ENCODE measurements at places on chromosomes 2 and 18. TPM values are rescaled to one million over a fixed set of nuclear protein-coding genes. Genes with fewer than 3 reads are reported as not detected.

Gene SH3BP4
- total RNA-seq, result 1.5 TPM

Gene MBD5
- 69.7 TPM for total RNA-seq

GRCh38 chr2:42886921-42887320 lies 94.5 kb upstream of the HAAO start:
- DNase-seq, result no peak

- DNase-seq, result no peak
Observed at GRCh38 chr2:205778356-205778755, 96.1 kb downstream of the NRP2 start.

DNA sequence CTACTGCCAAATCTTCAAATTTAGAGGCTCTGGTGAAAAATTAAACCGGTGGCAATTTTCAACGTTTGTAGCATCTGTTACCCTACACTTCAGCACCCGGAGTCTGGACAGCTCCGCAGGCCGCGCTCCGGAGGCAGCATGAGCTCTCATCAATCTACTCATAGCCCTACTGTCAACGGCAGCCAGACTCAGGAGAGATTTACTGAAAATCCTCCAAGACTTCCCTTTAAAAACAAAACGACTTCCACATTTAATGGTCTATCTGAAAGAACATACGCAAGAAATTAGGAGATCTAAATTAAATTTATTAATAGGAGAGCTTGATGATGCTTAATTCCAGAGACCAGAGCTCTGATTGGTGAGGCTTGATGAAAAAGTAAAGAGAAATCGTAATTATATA lies 970 bp upstream of the ADCYAP1 start:
- DNase-seq, result peak; percentile 4

DNA sequence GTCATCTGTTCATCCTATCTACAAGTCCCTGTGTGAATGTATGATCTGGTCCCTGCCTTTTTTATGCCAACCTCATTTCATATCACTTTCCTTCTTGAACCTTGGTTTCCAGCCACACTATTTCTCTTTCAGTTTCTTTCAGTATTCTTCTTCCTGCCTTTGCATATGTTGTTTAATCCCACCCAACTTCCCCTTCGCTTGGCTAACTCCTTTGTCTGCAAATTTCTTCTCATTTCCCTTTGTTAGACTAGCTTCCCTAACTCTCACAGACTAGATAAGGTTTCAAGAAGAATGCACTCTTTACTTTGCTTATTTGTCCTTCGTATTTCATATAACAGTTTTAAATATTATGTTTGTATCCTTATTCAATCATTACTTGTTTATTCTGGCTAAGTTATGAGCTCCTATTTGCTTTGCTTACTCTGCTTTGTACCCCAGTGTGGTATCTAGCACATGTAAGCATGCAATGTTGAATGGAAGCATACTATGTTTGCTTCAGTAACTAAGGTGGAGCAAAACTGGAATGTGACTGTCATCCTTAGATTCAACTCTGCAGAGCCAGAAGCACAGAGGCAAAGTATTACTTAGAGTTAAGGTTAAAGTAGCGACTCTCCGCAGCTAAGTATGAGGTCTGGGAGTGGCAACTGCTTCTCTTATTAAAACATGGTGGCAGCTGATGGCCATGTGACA lies 681.3 kb downstream of the CPS1 start:
- DNase-seq, result no peak

DNA sequence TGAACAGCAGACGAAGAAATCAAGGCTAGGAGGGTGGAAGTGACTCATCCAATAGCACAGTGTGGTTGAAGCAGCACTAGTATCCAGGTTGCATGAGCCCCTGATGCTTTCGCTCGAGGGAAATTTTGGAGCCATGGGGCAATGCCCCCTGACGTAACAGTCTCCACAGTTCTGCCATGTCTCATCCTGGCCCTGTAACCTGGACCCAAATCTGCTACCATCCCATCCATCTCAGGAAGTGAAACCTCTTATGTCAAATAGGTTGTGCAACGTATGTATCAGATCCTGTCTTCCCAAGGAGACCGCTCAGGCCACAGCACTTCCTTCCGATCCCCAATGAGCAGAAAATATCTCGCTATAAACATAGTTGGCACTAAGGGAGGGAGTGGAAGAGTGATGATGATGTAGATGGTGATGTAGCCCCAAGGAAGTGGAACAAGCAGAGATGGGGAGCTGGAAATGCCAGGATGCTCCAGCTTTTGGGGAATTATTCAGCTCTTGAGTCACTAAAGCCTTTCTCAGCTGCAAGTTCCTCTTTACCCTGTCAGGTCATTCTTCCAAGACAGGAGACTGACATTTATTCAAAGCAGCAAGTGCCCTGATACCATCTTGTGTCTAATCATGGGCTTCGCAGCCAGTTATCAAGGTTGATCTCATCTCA lies 3.0 kb upstream of the IL1B start:
- peak; percentile 50 for DNase-seq

- DNase-seq, result no peak
Observed at GRCh38 chr2:18124116-18124835, 245.8 kb downstream of the KCNS3 start.

GRCh38 chr2:853203-853870 lies 97.3 kb upstream of the SNTG2 start:
- DNase-seq, result no peak

DNA sequence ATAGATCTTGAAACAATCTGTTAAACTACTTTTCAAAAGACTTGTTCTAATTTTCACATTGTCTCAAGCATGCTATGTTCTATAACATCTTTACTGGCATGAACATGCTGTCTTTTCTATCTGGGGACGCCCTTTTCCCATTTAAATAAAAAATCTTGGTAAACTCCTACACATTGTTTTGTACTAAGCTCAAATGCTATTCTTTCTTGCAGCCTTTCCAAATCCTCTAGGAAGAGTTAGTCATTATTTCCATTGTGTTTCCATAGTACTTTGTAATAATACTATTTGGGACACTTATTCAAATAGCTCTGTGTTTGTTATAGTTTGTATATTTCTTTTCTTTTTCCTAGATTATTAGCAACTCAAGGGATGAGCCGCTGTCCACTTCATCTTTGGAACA lies 828.6 kb upstream of the FSHR start:
- DNase-seq, result no peak

DNA sequence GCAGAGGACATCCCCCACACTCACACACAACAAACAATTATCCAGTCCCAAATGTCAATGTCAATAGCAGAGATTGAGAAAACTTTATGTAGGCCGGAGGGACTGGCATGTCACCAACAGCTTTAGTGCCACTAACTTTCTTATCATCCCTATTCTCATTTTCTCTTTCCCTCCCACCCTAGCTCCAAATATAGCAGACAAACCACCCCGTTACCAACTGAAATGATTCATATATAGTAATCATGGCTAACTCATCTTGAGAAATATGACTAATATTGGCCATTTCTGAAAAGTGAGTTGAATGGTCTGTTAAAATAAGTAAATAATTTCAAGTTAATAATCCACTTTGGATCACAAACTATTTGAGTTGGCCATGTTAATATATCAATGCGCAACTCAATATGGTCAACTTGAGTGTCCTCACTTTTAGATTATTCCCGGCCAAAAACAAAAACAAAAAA lies 242.1 kb upstream of the RND3 start:
- no peak for DNase-seq

DNA sequence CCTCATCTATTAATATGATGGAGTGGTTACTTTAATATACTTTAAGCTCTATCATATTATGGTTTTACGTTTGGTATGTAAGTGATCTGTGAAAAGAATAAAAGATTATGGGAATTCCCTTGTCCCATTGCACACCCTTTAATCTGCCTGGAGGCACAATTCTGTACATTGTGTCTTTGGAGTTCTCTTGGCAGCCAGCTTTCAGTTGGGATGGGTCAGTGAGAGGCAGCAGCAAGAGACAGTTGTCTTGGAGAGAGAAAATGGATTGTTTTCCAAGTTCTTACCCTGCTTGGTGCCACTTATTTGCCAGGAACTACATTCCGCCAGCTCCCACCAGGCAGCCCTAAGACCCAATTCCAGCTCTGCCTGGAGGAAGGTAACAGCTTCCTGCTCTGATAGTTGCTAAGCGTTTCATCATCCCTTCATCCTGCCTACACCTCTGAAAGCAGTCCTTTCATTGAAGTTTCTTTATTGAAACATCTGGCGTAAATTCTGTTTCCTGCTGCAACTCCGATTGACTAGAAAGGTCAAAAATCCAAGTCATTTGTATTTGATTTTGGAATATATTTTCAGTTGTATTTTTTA lies 365.2 kb downstream of the AKAIN1 start:
- no peak for DNase-seq

DNA sequence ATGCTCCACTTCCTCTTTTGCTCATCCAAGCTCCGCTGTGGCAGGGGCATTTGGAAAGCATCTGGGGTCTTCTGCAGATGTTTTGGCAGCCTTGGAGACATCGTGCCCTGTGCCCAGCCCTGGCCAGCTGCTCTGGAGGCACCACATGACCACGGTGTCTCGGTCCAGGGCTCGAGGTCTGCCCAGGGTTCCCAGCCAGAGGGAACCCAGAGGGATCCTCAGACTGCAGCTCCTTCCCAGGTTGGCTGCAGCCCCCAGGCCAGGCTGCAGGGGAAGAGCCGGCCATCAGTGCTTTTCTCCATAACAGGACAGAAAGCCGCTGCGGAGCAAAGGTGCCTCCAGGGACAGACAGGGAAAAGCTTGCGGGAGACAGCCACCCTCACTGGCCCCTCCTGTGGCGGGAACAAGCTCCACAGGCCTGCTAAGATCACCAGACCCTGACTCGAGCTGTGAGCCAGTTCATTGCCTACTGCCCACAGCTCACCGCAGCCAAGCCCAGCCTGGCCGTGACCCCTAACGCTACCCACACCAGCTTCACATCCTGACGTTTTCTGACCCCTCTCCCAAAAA lies 74.7 kb downstream of the SMAD7 start:
- DNase-seq, result no peak

- no peak for DNase-seq
Observed at GRCh38 chr18:24602201-24602600, 141.8 kb downstream of the HRH4 start.

GRCh38 chr2:172109256-172109987 lies 6.7 kb upstream of the DLX2 start:
- DNase-seq, result peak; percentile 23

GRCh38 chr2:38656866-38657480 lies 8.9 kb upstream of the GALM start:
- no peak for DNase-seq

Gene ING5
- total RNA-seq, result 82.9 TPM

DNA sequence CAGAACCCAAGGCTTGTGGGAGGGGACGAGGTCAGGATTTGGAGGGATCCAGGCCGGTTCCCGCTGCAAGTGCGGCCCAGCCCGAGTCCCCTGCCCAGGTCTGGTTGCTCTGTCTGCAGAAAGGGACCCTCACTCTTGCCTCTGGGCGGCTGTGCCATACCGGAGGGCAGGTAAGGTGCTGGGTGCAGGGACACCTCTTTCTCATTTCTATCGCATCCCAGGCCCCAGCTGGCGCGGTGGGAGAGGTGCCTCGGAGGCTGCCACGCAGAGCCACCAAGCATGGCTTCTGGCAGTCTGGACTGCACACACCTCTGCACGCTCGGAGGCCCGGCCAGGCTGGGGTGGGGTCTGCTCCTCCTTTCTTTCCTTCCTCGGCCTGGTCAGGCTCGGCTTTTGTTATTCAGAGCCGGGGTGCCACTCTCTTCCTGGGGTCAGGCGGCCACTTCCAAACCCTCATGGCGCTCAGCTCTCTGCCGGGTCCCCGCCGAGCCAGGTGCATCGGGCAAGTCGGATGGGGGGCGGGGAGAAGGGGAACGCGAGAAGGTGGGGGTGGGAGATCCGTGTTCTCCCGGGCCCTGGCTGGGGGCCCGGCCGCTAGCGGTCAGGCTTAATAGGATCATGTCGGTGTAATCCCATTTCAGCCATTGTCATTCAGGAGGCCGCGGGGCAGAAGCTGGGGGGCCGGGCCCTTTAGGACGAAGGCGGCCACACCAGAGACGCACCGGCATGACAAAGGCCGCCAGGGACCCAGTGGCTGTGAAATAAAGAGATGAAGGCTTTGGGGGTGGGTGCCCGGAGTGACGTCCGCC lies 9.0 kb downstream of the GBX2 start:
- DNase-seq, result no peak

- DNase-seq, result no peak
Observed at GRCh38 chr2:70830366-70830765, 5.2 kb downstream of the CD207 start.

DNA sequence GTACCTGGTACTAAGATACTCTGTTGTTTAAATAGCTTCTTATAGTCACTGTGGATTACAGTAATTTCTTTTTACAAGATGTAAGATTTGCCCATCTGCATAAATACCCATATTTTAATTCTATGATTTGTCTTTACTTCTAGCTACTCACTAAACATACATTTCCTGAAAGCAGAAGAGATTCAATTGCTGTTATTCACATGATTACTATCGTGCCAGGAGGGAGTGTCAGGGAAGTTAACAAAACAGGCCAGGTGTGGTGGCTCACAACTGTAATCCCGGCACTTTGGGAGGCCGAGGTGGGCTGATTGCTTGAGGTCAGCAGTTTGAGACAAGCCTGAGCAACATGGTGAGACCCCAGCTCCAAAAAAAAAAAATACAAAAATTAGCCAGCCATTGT lies 33.8 kb downstream of the PRKCE start:
- DNase-seq, result no peak

GRCh38 chr2:147844697-147845410 lies at the start of gene ACVR2A:
Gene ACVR2A (plus strand): TSS chr2:147845029. CDS start chr2:147845153, 124 bp downstream.
- no peak for DNase-seq

GRCh38 chr2:67872481-67872880 lies 190.3 kb downstream of the C1D start:
- no peak for DNase-seq

DNA sequence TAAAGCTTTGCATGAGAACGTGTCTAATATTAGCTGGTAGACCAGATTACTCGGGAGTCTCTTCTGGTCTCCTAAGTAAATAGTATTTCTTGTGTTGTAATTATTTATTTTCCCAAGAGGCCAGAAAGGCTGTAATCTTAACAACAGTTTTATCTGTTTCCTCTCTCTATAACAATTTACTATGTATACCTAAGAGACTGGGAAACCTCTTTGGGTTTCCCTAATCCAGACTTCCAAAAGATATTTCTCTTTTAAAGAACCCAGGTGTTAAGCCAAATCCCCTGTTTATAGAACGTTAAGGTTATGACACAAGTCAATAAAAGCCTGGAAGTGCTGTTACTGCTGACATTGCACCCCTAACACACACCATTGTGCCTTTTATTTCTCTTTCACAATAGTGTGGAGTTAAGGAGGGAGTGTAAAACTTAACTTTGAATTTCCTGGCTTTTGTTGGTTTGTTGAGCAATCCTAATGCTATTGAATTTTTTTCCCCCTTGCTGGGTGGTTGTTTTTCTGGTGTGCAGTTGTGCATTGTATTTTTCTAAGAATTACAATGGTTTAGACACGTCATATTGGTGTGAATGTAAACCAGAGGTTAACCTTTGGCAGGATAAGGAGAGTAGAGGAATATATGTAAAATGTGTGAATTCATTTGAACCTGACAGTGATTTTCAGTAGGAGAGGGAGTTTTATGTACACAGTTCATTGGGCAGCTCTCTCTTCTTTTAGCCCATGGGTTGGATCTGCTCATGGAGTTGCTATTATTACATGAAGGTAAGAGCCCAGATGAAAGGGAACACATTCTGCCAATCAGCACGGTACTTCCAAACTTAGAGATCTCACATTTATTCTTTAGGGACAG lies 192.8 kb downstream of the MTX2 start:
- no peak for DNase-seq

GRCh38 chr2:39240758-39241157 lies 3.0 kb downstream of the CDKL4 start:
- DNase-seq, result no peak

Gene CERKL
- total RNA-seq, result not detected

GRCh38 chr2:101617188-101617587 lies 80.3 kb upstream of the MAP4K4 start:
- DNase-seq, result no peak

Gene CEP68
- total RNA-seq, result 32.0 TPM

Gene RAPGEF4
- total RNA-seq, result not detected

Gene SCYGR4
- not detected for total RNA-seq

All from B cell (primary cell).